Hematopoietic multipotent progenitor cell treated with erythropoietin and hydrocortisone succinate and interleukin-3 and kit ligand, for 8 days (in vitro differentiated cells): ENCODE measurements at places on chromosomes 12 and 14.

DNA sequence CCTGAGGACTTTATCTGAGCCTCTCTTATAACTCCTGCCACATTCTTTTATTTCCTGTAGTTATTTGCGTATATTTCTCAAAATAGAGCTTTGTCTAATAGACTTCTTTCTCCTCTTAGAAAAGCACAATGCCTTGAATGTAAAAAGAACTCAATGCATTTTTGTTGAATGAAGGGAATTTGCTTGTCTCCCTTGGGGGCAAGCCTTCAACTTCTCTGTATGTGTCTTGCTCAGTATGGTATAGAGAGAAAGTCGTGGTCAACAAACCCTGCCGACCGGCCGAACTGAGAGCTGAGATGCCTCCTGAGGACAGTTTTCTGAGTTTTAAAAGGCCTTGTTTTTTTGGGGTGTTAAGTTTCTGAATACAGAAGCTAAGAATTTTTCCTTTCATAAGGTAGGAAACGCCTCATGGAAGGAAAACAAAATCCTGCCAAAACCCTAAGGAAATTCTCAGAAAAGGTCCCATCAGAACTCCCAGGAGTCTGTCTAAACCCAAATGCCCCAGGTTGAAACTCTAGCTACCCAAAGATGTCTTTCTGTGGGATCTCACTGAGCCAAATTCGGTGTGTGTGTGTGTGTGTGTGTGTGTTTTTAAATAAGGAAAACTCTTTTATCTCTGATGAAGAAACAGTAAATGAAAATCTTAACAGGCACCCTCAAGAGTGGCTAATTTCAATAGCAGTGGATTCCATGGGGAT is 136.6 kb downstream of the C12orf75 start:
- no peak for DNase-seq

DNA sequence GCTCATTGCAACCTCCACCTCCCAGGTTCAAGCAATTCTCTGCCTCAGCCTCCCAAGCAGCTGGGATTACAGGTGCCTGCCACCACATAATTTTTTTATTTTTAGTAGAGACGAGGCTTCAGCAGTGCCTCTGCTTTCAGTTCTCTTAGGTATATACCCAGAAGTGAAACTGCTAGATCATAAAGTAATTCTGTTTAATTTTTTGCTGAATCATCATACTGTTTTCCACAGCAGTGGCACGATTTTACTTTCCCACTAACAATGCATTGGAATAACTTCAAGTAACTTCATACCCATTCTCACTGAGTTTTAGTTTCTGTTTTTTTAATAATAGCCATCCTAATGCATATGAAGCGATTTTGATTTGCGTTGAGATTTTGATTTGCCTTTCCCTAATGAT is 148.0 kb upstream of the G2E3 start:
- no peak for DNase-seq

GRCh38 chr12:102611995-102612394 is 131.6 kb upstream of the IGF1 start:
- no peak for DNase-seq

- DNase-seq = peak; percentile 27
Observed at GRCh38 chr12:4212845-4213244, 60.7 kb upstream of the CCND2 start.

DNA sequence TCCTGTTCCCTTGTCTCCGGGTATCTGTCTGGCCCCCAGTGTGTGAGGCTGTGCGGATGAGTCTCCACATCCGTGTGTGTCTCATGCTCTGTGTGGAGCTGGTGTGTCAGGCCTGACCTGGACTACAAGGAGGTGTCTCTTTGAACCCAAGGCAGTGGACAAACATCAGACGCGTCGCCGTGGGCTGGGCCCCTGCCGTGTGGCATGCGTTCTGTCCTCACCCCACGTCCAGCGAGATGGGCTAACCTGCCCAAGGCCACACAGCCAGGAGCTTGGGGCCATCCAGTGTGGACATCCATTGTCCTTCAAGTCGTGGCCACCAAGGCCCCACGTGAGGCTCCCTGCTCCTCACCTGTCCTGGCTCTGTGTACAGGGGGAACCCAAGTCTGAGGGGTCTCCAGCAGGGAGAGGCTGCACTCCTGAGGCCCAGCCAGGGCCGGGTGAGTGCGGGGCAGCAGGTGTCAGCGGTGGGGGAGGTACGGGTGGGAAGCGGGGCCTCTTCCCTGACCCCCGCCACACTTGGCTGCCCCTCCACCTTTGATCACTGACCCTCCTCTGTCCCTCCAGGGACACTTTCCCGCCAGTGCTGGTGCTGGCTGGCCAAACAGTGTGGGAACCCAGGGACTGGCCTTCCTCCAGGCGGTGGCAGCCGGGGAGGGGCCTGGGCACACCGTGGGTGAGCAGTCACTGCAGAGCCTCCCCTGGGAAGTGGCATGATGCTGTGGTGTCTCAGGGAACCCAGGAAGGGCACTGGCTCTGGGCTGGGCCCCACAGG is 48.5 kb downstream of the CYP46A1 start:
- DNase-seq = no peak

GRCh38 chr14:70036665-70037064 is 152.1 kb downstream of the SLC8A3 start:
- no peak for DNase-seq

DNA sequence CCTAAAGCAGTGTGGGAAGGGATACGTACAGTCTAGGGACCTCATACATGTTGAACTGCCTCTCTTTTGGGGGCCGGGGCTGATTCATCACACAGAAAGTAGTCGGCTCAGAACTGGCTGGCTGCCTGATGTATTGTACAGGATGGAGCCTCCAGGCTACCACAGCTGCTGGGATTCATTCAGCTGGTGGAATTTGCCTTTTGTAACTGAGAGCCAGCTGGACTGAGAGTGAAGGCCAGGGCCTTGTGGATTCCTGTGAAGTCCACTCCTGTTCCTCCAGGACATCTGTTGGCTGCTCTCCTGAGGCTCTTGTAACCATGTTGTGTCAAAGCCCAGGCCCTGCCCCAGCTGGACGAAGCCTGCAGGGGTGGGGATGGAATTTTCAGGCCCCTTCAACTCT is 116.3 kb upstream of the PRICKLE1 start:
- no peak for DNase-seq
